ENCODE measurements at places on chromosomes 7 and 10. TPM values are rescaled to one million over a fixed set of nuclear protein-coding genes. Genes with fewer than 3 reads are reported as not detected.

DNA sequence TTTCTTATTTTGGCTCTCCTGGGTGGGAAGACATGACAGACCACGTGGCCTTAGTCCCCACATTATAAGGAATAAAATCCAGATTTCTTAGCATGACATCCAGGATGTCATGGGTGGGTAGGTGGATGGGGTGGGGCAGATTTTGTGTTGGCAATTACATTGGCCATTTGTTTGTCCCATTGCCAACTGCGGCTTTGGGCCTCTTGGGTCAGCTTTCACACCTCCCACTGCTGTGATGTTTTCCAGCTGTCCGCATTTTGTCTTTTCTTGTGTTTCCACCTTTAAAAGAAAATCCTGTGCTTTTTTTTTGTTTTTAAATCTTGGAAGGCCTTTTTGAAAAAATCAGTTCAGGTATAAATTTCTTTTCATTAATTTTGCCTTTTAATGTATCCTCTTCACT is 237.0 kb downstream of the SDK1 start:
- DNase-seq: no peak

The PITX3 gene
- polyA plus RNA-seq: not detected

GRCh38 chr10:84668186-84668763 is 339.9 kb downstream of the CCSER2 start:
- no peak for DNase-seq

The RRP12 gene
- polyA plus RNA-seq: 6.5 TPM

DNA sequence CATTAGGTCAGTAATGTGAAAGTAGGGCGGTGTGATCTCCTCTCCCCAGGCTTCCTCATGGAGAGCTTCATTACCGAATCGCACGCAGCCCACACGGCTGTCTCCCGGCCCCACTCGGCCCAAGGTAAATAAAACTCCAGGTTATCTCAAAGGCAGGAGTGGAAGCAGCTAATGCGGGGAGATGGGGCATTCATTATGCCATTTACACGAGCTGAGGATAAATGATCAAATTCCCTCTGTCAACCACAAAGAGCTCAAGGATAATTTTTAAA is 93.5 kb downstream of the ADARB2 start:
- DNase-seq: no peak

- DNase-seq: no peak
Observed at GRCh38 chr7:44224080-44224973, 23.5 kb downstream of the YKT6 start.

All from small intestine (tissue), 16 donors.